ENCODE measurements at places on chromosomes 4 and X.
A peak's percentile ranks its signal among the peaks of the same experiment; 100 is the strongest.

- DNase-seq, result no peak
Observed at GRCh38 chrX:140480765-140481164, 24.1 kb downstream of the SOX3 start.

- no peak for DNase-seq
Observed at GRCh38 chr4:23966725-23967124, 76.9 kb upstream of the PPARGC1A start.

DNA sequence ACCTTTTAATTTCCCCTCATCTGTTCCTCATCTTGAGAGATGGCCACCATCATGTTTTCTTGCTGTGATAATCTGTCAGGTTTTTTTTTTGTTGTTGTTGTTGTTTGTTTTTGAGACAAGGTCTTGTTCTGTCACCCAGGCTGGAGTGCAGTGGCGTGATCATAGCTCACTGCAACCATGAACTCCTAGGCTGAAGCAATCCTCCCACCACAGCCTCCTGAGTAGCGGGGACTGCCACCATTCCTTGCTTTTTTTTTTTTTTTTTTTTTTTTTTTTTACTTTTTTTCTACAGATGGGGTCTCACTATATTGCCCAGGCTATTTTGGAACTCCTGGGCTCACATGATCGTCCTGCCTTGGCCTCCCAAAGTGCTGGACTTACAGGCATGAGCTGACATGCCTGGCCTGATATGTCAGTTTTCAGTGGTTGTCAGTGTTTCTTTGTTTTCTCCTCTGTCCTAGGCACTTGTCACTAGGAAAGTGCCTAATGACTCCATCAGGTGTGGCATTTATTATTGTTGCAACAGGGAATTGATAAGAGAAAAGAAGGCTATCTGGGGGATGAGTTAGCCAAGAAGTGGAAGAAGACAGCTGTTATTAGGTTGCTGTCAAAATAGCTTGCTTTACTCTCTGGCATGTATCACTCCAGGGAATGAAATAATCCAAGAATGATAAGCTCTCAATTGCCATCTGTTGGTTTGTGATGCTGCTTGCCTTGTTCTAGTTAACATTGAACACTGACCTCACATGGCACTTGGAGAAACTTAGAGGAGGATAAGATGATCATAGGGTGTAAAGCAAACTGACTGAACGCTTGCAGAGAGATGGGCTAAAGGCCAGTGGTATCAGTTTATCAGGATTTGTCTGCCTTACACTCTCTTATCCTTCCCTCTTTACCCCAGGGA, 41.7 kb downstream of the TMEM164 start:
- DNase-seq, result no peak

DNA sequence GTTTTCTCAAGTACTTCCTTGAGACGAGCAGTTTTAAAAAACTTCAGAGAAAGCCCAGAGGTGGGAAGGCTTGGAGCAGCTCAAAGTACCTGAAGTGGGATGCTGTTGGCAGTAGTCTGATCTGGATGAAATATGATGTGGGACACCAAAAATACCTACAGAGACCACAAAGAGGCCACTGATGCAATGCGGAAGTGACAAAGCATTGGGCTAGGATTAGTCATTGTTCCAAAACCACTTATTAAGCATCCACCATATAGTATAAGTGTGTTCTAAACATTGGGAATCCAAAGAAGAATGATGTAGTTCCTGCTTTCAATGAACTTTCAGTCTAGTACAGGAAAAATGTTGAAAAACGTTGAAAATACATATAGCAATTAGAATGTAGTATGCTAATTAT, 386.1 kb upstream of the CNKSR2 start:
- DNase-seq, result no peak

- no peak for DNase-seq
Observed at GRCh38 chr4:5526080-5526846, 182.1 kb downstream of the EVC2 start.

DNA sequence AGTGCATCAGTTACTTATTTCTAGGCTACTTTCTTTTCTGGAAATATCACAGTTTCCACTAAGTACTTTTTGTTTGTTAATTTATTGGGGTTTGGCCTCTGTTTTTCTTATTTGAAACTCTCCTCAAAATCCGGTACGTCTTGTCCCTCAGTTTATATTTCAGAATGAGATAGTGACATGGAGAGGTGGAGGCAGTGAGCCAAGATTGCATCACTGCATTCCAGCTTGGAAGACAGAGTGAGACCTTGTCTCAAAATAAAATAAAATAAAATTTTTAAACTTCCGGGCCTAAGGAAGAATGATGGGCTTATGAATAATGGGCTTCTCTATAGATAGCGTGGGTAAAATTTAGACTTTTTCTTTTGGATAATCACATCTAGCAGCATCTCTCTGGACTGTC, 567.8 kb downstream of the TRIML1 start:
- no peak for DNase-seq

GRCh38 chr4:184462724-184463123, 11.6 kb downstream of the IRF2 start:
- no peak for DNase-seq

DNA sequence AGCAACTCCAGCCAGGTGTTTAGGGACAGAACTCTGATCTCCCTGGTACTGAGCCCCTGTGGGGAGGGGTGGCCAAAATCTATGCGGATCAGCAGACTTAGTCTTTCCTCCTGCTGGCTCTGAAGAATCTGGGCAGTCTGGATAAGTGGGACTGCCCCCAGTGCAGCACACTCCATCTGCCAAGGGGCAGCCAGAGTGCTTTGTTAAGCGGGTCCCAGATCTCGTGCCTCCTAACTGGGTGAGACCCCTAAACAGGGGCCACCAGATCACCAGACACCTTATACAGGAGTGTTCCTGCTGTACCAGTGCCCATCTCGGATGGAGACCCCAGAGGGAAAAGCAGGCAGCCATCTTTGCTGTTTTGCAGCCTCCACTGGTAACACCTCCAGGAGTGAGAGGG, 81.5 kb upstream of the IL13RA2 start:
- DNase-seq, result no peak

- DNase-seq, result no peak
Observed at GRCh38 chr4:43008793-43009192, 116.3 kb downstream of the GRXCR1 start.

- no peak for DNase-seq
Observed at GRCh38 chrX:64204252-64204651, 1.3 kb downstream of the AMER1 start.

DNA sequence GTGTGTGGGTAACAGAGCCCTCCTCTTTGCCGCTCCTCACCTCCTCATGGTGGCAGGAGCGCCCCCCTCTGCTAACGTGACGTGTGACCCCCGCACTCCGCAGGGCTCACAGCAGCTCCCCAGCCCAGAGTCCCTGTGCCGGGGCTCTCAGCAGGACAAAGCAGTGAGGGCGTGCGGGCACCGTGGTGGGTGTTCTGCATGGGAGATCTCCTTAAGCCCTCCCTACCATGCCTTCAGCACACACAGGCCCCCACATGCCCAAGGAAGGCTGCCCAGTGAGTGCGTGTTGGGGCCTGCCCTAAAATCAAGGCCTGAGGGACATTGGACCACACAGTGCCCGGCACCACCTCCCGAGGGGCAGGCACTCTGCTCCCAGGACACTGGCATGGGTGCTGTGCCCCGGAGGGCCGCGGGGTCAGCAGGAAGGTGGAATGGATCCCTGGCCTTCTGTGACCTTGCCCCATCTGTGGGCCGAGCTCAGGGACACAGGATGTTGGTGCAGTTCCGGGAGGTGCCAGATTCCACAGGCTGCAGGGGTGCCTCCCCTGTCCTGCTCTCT, 10.1 kb downstream of the PSAPL1 start:
- no peak for DNase-seq

DNA sequence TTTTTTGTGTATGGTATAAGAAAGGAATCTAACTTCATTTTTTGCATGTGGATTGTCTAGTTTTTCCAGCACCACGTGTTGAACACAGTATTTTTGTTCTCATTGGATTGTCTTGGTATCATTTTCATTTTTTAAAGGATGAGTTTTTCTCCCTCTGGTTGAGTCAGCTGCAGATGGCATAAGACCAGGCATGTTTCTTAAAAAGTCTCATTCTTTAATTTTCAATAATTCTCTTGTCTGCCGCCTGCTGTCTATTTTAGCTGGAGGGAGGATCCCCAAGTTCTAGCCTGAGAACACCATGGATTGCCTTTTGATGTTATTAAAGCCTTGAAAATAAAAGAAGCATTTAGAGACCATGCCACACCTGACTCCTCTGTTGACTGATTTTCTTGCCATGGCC, 263.8 kb downstream of the ARHGAP24 start:
- no peak for DNase-seq

GRCh38 chr4:112296949-112297880, at the start of gene ALPK1:
Gene ALPK1, plus strand, starts transcription at chr4:112297369.
- DNase-seq, result peak; percentile 52

DNA sequence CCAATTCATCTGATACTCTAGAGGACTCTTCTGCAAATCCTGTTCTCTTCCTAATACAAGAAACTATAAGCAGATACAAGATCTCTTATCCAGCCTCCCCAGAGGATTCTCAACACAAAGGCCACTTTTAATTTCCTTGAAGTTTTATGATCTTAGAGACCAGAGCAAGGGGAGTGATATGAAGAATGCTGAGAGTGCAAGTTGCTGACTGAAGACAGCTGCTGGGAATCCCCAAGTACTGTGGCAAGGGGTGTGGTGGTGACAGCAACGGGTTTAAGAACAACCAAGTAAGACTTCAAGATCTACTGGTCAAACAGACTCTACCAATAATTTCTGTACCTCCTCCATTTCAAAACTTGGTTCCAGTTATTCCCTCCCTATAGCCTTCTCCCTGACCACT, 7.0 kb downstream of the AMMECR1 start:
- DNase-seq, result no peak
